ENCODE measurements at places on chromosomes 11 and 22.

GRCh38 chr11:111922803-111923202, 4.1 kb downstream of the C11orf52 start:
- no peak for DNase-seq

- no peak for DNase-seq
Measured at GRCh38 chr11:128940603-128941002, 2.1 kb downstream of the TP53AIP1 start.

DNA sequence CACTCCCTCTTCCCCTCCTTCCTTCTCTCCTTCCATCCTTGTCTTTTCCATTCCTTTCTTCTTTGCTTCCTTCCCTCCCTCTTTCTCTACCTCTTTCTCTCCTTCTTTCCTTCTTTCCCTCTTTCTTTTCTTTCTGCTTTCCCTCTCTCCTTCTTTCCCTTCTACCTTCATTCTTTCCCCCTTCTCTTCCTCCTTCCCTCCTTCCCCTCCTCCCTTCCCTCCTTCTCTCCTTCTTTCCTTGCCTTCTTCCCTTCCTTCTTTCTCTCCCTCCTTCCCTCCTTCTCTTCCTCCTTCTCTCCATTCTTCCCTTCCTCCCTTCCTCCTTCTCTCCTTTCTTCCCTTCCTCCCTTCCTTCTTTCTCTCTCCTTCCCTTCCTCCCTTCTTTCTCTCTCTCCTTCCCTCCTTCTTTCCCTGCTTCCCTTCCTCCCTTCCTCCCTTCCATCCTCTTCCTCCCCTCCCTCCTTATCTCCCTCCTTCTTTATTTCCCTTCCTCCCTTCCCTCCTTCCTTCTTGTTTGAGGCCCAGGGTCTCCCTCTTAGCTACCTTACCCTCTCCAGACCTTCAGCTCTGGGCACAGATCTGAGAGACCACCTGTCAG, 77.0 kb downstream of the BUD13 start:
- DNase-seq, result no peak

DNA sequence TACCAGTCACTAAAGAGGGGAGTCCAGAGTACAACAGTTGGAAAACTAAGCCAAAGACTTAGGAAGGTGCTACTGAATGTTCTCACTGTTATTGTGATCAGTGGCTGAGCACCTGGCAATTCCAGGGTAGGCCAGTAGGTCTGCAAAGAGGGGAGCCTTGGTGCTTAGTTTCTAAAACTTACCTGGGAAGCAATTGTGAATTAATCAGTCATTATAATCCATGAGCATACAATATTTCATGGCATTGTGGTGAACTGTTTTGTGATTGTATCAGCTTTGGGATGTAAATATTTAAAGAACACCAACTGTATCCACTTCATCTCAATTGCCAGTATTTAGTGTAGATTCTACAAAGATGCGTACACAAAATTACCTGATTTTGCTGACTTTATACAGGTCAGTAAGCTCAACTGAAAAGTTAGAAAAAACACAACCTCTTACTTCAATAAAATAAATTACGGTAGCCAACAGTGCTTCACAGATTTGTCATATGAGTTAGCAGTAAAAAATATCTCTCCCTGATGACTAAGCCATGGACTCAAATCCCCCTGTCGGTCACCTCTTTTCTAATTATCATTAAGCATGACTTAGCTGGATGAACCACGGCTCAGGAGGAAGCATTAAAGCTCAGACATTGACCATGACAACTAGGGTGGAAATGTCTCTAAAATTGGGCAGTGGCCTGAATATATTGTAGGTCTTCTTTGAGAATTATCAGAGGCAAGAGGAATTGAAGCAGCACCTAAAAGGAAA, 30.8 kb upstream of the SORL1 start:
- no peak for DNase-seq

GRCh38 chr22:48737461-48738203, 1090.0 kb downstream of the BRD1 start:
- DNase-seq, result no peak

Data from CD4-positive, alpha-beta T cell treated with Interleukin-2 at 100 ng/mL for 4 hours (primary cell).